HEK293T (cell line): ENCODE measurements at places on chromosomes 4 and X.
A peak's percentile ranks its signal among the peaks of the same experiment; 100 is the strongest.

DNA sequence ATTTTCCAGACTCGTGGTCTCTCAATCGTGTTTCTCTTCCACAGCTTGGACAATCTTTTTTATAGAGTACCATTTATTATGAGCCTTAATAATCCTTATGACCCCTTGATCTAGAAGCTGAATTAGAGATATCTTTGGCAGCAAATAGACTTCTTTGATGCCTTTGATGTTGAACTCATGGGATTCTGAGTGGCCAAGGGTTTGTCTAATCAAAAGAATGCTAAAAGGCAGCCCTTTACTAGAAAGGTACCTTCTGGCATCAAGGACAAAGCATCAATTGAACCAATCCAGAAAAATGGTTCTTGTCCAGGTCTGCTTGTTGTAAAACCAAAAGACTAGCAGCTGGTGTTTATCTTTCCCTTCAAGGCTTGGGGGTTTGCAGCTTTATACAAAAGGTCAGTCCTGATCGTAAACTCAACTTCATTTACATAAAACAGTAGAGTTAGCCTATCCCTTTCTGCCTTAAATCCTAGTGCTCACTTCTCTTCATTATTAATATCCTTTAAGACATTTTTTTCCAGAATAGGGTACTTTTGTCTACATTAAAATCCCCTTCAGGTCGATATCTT lies 411.3 kb downstream of the FAT4 start:
- DNase-seq: no peak

DNA sequence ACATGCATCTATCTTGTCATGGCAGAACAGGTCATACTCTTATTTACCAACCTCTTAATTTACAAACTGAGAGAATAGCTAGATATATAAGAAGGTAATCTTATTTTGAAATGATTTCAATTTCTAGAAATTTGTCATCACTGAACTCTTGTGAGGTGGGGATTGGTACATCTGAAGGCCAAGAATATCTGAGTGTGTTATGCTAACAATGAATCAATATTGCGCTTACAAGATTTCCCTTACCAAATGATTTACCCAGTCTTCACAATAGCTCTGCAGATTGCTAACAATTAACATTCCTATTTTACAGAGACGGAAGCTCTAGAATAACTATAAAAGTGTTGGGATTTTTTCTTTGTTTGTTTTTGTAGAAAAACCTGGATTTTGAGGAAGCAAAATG lies 48.3 kb downstream of the RBPJ start:
- DNase-seq: no peak

DNA sequence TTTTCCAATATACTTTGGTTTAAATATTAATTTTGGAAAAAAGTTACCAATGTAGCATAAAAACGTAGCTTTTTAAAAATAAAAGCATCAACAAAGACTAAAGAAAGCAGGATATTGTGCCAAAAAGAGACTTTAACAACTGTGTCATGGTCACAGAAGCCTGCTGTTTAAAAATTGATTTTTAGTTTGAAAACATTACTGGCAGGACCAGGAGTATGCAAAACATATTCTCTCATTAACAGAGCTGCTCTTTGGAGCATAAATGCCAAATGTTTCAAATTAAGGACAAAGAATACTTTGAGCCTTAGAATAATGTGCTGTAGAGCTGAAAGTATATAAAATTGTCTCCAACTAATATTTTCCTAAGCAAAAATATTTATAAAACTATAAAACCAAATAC lies 279.0 kb downstream of the ARAP2 start:
- DNase-seq: no peak

DNA sequence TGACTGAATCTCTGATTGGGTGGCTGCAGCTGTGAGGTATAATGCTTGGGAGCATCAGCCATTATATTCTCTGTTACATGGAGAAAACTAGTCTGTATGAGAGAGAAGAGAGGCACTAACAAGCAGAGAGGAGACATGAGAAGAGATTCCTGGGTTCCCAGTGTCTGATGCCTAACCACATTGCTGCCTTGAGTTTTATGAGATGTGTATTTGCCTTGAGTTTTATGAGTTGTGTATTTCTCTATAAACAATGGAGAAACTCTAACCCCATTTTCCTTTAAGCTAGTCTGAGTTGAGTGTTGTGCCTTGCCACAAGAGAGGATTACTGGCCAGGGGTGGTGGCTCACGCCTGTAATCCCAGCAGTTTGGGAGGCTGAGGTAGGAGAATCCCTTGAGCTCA lies 208.1 kb downstream of the BCOR start:
- no peak for DNase-seq

- no peak for DNase-seq
Observed at GRCh38 chr4:87278335-87278794, 44.3 kb downstream of the HSD17B13 start.

DNA sequence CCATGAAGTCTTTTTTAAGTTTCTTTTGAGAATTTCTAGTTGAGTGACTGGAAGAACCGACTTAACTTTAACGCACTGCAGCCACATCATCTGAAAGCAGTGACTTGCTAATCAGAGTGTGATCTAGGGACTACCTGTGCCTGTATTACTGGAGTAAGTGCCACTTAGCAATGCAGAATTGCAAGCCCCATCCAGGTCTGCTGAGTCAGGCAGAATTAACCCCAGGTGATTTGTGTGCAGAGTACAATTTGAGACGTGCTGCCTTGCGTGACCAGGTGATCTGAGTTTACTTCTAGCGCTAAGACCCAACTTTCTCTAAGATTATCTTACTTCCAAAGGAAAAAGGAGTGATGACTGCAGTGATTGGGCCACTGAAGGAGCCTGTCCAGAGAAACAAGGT lies 85.3 kb downstream of the CLCN4 start:
- DNase-seq: no peak

GRCh38 chr4:25001509-25001908 lies 29.2 kb downstream of the LGI2 start:
- DNase-seq: no peak

- DNase-seq: no peak
Observed at GRCh38 chr4:105541420-105541819, 11.0 kb upstream of the ARHGEF38 start.

DNA sequence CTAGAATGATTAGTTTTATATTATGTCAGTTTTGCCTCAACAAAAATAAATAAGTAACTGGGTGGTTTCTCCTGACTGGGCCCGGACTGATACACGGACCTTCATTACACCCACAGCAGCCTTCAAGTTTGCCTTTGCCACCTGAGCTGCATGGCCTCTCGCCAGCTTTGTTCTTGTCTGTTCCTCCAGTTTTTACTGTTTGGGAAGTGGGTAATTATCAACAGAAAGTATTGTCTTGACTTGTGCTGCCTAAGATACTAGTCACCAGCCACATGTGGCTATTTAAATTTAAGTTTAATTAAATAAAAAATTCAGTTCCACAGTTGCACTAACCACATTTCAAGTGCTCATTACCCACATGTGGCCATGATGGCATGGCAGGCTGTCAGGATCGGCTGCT lies 74.7 kb upstream of the INTU start:
- DNase-seq: no peak

DNA sequence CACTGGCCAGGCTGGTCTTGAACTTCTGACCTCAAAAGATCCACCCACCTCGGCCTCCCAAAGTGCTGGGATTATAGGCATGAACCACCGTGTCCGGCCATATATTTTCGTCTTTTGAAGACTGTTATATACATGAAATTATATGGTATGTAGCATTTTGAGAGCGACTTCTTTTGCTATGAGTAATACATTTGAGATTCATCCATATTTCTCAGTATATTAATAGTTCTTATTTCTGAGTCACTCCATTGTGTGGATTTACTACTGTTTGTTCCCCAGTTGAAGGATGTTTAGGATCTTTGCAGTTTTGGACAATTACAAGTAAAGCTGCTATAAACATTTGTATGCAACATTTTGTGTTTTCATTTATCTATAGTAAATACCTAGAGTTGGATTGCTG lies 34.9 kb downstream of the GNL3L start:
- DNase-seq: no peak

DNA sequence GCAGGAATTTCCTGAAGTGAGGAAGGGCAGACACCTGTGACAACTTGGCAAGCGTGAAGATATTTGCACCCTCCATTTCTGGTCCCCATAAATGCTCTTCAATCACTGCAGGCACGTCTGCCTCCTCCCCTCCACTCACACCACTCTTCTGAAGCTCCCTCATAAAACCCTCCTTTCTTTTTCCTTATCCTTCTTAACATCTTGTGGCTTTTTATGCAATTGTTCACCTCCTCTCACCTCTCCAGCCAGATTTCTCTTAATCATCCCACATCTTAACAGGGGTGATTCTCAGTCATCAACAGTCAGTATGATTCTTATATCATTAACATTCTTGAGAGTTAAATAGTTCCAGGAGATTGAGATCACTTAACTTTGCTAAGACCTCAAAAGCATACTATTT lies 277.4 kb downstream of the SPRY1 start:
- no peak for DNase-seq

DNA sequence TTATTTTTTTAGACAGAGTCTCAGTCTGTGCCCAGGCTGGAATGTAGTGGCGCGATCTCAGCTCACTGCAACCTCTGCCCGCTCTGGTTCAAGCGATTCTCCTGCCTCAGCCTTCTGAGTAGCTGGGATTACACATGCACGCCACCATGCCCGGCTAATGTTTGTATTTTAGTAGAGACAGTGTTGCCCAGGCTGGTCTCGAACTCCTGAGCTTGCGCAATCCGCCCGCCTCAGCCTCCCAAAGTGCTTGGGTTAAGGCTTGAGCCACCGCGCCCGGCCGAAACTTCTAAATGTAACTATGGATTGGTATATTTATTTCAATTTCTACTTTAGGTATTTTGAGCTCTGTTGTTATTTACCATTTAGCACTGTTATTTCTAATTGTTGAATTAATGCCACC lies 79.4 kb downstream of the FAM193A start:
- no peak for DNase-seq

DNA sequence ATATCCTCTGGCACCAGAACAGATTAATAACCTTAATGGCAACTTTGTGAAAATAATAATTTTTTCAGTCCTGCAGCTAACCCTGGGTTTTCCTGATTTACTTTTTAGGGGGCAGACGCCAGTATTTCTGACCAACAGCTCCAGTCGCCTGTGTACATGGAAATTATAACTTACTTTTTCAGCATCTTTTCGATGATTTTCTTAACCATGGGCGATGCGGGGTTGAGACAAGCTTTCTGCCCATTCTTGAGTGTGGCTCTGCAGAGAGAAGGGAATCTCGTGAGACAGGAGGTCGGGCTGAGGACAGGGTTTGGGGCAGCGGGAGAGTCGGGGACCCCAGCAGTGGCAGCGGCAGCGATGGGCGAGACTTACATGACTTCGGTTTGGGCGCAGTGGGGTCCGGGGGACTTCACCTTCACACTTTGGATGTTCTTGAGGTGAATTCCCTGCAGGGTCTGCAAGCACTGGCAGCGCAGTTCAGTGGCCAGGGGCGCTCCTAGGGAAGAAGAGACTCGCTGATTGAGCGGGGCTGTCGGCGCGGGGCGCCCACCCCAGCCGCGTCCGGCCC lies 484 bp downstream of the CXCL2 start:
- no peak for DNase-seq

DNA sequence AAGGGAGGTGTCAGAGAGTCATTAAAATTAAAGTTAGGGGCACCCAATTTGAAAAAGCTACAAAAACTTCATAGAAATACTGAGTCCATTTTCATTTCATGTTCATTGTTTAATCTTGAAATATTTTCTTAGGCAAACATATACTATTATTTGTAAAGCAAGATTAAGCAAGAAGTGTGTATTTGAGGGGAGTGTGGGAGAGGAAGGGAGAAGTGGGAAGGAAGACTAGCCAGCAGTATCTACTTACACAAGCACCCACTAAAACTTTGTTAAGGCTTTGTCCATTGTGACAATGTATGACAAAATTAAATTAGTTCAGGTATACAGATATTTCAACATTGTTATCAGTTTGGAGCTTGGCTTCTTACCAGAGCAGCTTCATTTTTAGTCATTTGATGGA lies 222.9 kb downstream of the ARHGAP24 start:
- DNase-seq: no peak

DNA sequence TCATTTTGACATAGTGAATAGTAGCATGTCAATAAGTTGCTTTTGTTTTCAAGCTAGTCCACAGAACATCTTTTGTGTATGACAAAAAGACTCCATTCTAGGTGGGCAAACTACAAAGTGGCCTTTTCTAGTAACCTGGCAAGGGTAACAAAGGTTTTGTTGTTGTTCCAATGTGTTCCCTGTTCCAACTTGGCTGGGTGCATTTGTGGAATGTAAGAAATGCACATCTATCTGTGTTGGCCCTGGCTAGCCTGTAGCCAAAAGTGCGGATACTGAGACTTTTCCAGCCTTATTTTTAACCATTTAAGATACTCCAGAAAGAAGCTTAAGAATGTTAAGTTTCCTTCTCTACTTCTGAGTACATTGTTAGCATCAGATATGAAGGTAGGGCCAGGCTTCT lies 118.7 kb upstream of the CHRDL1 start:
- no peak for DNase-seq

DNA sequence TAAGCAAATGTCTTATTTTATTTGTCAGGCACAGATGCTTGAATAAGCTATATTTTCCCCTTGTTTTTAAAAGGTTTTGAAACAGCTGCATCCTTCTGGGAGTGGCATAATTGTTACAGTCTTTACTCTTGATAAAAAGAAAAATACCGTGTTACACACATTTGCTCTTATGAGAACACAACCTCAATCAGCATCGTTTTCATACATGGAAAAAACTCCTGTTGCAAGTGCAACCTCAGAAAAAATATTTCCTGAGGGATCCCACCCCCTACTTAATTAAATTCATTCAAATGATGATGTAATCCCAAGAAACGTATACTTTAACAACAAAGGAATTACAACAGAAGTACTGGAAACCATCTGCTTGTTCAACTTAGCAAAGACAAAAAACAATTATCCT lies 58.6 kb downstream of the SMAD1 start:
- no peak for DNase-seq

DNA sequence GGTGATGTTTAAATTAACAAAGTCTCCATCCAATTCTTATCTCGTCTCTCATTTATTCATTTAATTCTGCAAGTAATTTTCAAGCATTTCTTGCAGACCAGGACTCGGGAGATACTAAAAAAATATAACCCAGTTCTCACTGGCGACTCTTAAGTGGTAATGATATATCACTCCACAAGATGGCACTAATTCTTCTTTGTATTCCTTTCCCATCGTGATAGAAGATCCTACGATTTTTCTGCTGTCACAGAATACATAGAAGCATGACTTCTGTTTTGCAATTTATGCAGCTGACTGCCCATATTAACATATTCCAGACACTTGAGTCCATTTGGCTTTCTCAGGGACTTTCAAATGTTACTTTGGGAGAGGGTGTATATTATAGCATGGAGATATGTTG lies 64.0 kb upstream of the FGF13 start:
- DNase-seq: peak; percentile 24

DNA sequence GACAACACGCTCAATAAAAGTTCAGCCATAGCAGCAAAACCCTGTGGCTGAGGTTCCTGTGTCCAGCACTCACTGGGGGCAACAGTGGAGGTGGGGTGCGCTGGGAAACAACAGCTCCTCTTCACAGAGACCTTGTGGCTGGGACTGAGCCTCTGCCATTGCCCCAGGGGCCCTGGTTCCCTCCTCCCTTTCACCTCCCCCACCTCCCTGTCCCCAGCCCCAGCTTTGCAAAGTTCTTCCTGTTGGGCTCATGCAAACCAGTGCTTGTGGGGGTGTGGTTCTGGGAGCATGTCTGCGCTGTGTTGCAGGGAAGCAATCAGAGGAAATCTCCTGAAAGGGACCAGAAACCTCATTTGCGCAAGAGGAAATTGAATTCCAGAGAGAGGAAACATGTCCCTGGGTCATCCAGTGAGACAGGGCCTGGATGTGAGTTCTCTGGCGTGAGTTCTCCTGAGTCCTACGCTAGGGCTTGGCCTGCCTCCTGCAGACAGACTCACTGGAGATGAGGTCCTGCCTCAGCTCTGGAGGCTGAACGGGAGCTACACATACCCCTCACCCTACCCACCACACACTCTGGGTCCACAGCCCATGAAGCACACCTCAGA lies 7.4 kb downstream of the FATE1 start:
- no peak for DNase-seq
